Bronchus fibroblast of lung (primary cell): ENCODE measurements at places on chromosomes 13 and 19. TPM values are rescaled to one million over a fixed set of nuclear protein-coding genes. Genes with fewer than 3 reads are reported as not detected.

ERICH6B gene
- total RNA-seq: not detected in 2 replicates

FUT2 gene
- total RNA-seq: not detected in 2 replicates

NDUFB7 gene
- 506 and 586 TPM in 2 replicates for total RNA-seq

INAFM1 gene
- 7.1 and 10.4 TPM in 2 replicates for total RNA-seq

OSCAR gene
- total RNA-seq: under 0.01 TPM in 1 of 2 replicates, not detected in the other

PODNL1 gene
- total RNA-seq: 1.7 and 1.9 TPM in 2 replicates

CD37 gene
- total RNA-seq: not detected in 2 replicates

PTGIR gene
- total RNA-seq: 7.6 and 9.1 TPM in 2 replicates

ACP7 gene
- total RNA-seq: 0.34 and 0.45 TPM in 2 replicates

ZSCAN5C gene
- not detected in 2 replicates for total RNA-seq

PTBP1 gene
- total RNA-seq: 229 and 250 TPM in 2 replicates

UPK1A gene
- not detected in 2 replicates for total RNA-seq

FAM124A gene
- total RNA-seq: 0.15 and 0.34 TPM in 2 replicates

SYDE1 gene
- 56.2 and 60.7 TPM in 2 replicates for total RNA-seq

MTUS2 gene
- not detected in 2 replicates for total RNA-seq

TRPM4 gene
- 10.4 and 12.1 TPM in 2 replicates for total RNA-seq

TMC4 gene
- total RNA-seq: 0.17 and 0.45 TPM in 2 replicates

CERS4 gene
- total RNA-seq: 6.7 and 9.1 TPM in 2 replicates

HSPH1 gene
- total RNA-seq: 20.5 and 26.6 TPM in 2 replicates

PTPRH gene
- total RNA-seq: 0.74 and 1.0 TPM in 2 replicates

CNFN gene
- not detected in 2 replicates for total RNA-seq

NCCRP1 gene
- total RNA-seq: not detected in 2 replicates

C19orf85 gene
- not detected in 2 replicates for total RNA-seq

BORCS8 gene
- 18.3 and 24.2 TPM in 2 replicates for total RNA-seq

ZNF836 gene
- 3.2 and 4.8 TPM in 2 replicates for total RNA-seq

ZNF628 gene
- total RNA-seq: 5.4 and 9.4 TPM in 2 replicates

FPR2 gene
- not detected in 2 replicates for total RNA-seq

ZNF813 gene
- total RNA-seq: 2.4 and 2.8 TPM in 2 replicates

FFAR3 gene
- total RNA-seq: not detected in 2 replicates

RXFP2 gene
- not detected in 2 replicates for total RNA-seq

IL4I1 gene
- 0.17 and 0.30 TPM in 2 replicates for total RNA-seq

ZNF577 gene
- 3.0 and 3.2 TPM in 2 replicates for total RNA-seq

SPACA4 gene
- not detected in 2 replicates for total RNA-seq

SLC25A41 gene
- not detected in 2 replicates for total RNA-seq

MUC16 gene
- not detected in 2 replicates for total RNA-seq

KIR2DL1 gene
- not detected in 2 replicates for total RNA-seq

CBY2 gene
- not detected in 2 replicates for total RNA-seq

LRP3 gene
- total RNA-seq: 21.4 and 22.2 TPM in 2 replicates

C19orf67 gene
- total RNA-seq: not detected in 2 replicates

IZUMO4 gene
- 1.0 TPM in 2 replicates for total RNA-seq

FGF14 gene
- under 0.01 and 0.15 TPM in 2 replicates for total RNA-seq

MIA gene
- total RNA-seq: not detected in 2 replicates

TMEM190 gene
- not detected in 2 replicates for total RNA-seq

FCGBP gene
- under 0.01 TPM in 1 of 2 replicates, not detected in the other for total RNA-seq

RFPL4A gene
- total RNA-seq: not detected in 2 replicates

NDUFA7 gene
- 51.6 and 59.5 TPM in 2 replicates for total RNA-seq

VSTM1 gene
- total RNA-seq: not detected in 2 replicates

ACP5 gene
- under 0.01 and 0.17 TPM in 2 replicates for total RNA-seq
